ENCODE measurements at places on chromosomes 16 and 17. TPM values are rescaled to one million over a fixed set of nuclear protein-coding genes. Genes with fewer than 3 reads are reported as not detected.

DNA sequence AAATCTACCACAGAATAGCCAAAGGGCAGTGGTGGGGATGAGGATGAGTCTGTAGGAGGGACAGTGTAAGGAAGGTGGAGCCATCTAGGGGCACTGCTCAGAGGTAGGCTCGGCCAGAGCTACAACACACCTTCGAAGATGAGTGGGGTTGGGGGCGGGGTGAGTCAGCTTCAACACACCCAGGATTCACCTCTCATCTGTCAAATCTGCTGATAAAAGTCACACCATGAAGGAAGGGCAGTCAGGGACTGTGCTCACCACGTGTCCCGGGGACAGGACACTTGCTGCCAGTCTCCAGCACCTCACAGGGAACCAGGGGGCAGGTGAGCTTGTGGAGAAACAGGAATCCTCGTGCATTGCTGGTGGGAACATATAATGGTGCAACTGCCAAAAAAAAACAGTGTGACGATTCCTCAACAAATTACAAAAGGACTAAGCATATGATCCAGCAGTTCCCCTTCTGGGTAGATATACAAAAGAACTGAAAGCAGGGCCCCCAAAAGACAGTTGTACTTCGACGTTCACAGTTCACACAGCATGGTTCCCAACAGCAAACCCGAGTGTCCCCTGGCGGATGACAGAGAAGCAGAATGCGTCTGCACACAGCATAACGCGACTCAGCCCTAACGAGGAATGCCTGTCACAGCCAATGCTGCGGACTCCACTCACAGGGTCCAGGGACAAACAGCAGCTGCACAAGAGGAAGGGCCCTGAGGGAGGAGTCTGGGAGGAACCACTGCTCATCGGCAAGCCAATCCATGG, 133.1 kb downstream of the ANKRD11 start:
- H3K4me3 ChIP-seq, result peak overlapping the region; percentile 38
- H3K36me3 ChIP-seq, result peaks cover 2% of the 10 kb centered on the region
- peaks cover 82% of the 10 kb centered on the region for H3K4me1 ChIP-seq
- H3K27ac ChIP-seq, result peak overlapping the region; percentile 79

- H3K4me1 ChIP-seq, result peaks cover 19% of the 10 kb centered on the region
- no peaks in the 10 kb centered on the region for H3K36me3 ChIP-seq
- H3K27me3 ChIP-seq, result no peaks in the 10 kb centered on the region
- no peak overlapping the region for H3K4me3 ChIP-seq
These were observed 4.0 kb downstream of the SKA2 start for GRCh38 chr17:59151006-59151405.

DNA sequence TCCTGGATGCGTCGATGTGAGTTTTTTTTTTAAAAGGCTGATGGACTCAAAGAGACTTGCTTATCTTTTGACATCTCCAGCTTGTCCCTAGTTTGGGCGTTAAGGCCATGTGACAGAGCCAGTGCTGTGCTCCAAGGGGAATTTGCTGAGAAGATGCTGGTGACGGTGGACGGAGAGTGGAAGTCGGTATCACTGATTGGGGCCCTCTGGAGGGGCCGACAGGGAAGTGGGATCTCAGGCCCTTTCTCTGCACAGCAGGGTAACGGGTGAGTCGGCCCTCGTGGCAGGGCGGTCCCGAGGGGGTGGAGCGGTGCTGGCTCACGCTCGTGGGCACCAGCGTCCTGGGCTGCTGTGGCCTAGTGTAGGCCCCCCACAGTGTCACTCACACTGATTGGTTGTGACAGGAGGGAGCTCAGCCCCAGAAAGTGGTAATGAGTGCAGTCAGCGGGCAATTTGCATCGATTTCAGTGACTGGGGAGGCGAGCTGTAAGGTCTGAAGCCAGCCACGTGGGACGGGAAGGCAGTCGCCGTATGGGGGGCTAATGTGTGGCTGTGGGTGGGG, 91.3 kb downstream of the TBC1D16 start:
- H3K27me3 ChIP-seq, result no peaks in the 10 kb centered on the region
- H3K36me3 ChIP-seq, result no peaks in the 10 kb centered on the region
- H3K27ac ChIP-seq, result no peak overlapping the region
- DNase-seq, result no peak
- H3K4me3 ChIP-seq, result no peak overlapping the region

Gene PIK3R6
- 5.8 TPM for polyA plus RNA-seq

Gene CLEC3A
- polyA plus RNA-seq, result not detected

All from CD14-positive monocyte (primary cell).